Umbilical cord (tissue), 2 donors: ENCODE measurements at places on chromosomes 11 and 22.

DNA sequence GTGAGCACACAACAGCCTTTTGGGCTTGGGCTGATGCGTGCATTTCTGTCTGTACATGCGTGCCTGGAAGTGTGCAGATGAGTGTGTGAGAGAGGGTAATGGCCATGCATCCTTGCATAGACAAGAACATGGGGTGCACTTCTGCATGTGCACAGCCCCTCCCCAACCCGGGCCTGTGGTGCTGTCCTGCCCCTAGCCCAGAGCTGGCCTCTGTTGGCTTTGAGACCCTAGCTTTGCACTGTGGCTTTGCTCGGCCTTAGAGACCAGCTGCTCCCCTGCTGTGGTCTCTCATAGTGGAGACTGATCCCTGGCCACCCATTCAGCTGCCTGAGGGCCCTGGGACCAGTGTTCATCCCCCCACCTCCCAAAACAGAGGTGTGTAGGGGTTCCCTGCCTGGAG lies 25.4 kb downstream of the ST3GAL4 start:
- no peak for DNase-seq

- DNase-seq: no peak
These were observed 188.4 kb downstream of the ADAMTS15 start for GRCh38 chr11:130636722-130637464.

- no peak for DNase-seq
These were observed 11.6 kb downstream of the LARGE2 start for GRCh38 chr11:45933846-45934579.

- no peak for DNase-seq
These were observed 12.0 kb upstream of the ANO3 start for GRCh38 chr11:26319906-26320305.

DNA sequence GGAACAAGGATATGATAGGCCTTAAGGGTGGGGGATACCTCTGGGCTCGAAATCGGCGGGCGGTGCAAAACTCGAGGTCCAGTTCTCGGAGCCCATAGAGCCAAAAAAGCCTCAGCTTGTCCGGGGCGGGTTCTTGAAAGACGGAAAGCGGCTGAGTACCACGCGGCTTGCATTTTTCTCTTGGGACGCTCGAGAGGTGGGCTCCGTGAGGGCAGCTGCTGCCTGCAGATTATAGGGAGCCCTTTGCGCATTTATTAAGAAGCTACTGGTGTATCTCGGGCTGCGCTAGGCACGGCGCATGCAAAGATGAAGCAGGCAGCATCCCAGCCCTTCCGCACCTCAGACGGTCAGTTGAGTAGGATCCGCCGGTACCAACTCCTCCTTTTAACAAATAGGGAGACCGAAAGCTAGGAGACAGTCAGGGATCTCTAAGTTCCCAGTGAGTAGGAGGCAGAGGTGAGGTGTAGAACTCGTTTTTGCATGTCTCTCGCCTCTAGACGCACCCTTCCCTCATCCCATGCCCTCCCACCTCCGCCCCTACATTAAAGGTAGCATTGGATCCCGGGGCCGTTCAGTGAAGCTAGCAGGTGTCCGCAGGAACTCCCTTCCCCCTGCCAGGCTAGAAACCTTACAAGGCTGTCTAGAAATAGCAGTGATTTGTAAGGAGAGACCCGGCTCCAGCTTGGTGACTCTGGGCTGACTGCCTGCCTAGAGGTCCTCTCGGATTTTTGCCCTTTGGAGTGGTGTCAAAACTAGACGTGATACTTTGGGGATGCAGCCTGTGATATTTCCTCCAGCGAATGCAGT lies 768 bp downstream of the LDHA start:
- DNase-seq: no peak
